ENCODE measurements at places on chromosomes 12 and 14.

GRCh38 chr14:97602438-97603117, 805.4 kb downstream of the VRK1 start:
- DNase-seq = peak; percentile 33

DNA sequence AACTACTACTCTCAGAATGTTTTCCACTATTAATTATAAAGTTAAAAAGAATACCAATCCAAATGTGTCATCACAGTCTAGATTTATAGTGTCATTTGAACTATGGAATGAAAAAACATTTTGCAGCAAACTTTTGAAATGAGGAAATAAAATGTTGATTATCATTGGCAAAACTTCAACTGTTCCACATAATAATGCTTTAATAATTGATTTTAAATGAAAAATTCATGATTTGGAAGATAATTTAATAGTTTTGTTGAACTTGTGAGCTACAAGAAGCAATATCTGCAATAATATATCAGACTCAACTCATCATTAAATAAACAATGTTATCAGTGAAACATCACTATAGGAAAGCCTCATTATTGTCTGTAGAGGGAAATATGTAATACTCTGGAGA, 48.2 kb upstream of the DCN start:
- DNase-seq = no peak

- no peak for DNase-seq
Observed at GRCh38 chr12:20105943-20106342, 262.4 kb upstream of the PDE3A start.

DNA sequence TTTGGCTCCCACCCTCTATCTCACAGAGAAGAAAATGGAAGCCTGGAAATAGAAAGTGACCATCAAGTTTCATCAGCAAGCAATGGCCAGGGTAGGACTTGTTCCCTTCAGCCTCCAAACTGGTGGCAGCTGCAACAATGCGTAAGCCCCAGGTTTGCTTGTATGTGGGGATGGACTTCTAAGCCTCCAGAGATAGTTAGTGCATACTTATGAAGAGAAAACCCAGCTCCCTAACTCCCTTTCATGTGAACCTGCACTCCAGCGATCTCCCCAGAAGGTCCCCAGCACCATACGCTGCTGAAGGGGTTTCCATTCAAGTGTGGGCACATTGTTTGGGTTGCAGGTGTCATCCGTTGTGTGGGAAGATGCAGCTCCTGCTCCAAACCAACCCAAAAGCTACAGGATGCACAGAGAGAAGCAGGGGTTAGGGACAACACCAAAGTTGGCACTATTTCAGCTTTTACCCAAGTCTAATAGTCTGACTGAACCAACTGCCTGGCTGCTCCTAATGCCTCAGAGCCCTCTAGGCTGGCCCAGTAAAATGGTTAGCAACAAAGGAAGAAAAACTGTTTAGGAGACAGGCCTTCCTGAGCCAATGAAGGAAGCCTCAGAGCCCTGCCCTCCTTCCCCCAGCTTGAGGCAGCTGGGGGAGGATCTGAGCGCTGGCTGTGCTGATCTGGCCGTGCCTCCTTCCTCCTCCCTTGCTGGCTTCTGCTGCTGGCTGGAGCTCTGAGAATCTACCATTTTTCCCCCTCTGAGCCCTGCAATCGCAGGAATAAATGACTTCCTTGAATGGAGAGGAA, 12.3 kb downstream of the ZFP36L1 start:
- DNase-seq = peak; percentile 40

- DNase-seq = no peak
Observed at GRCh38 chr12:75374971-75375370, 15.9 kb upstream of the GLIPR1L2 start.

GRCh38 chr12:43882578-43883178, 46.8 kb downstream of the TMEM117 start:
- peak; percentile 68 for DNase-seq

- no peak for DNase-seq
Observed at GRCh38 chr14:52051251-52051650, 17.6 kb downstream of the NID2 start.

DNA sequence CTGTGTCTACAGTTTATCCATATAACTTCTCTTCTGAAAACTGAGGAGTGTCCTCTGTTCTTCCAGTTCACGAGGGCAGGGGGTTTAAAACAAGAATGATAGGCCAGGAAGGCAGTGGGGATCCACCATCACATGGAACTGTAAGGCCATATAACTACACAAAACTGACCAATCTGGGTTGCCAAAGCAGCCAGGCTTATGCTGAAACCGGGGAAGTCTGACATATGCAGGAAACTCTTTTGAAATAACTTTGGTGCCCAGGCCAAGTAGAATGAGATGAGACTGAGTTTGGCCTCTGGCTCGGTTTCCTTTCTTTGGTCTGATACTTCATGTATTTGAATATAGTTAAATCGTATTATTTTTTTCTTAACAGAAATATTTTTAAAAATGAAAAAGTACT, 18.0 kb upstream of the ATF1 start:
- no peak for DNase-seq

DNA sequence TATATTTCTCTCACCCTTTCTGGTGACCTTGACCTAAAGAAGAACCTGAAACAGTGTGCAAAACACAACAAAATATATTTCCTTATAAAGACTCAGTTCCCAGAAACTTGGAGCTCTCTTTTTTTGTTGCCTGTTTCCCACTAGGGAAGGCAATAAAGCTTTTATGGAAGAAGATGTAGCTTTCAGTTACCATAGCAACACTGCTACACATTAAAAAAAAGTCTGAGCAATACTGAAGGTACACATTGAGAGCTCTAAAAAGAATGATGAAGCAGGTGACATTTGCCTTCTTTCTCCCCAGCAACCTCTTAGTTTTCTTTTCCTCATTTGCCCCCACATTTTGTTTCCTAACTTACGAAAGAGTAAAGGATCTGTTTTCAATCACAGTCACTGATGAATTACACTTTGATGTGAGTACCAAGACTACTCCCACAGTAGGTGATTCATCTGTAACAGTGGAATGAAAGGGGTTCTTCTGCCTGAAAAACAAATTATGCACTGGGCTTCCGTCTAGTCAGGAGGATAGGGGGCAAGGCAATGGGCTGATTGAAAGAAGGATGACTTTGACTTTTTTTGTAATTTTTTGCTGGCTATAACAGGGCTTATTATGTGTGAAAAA, 1.1 kb upstream of the CATSPERB start:
- DNase-seq = no peak

DNA sequence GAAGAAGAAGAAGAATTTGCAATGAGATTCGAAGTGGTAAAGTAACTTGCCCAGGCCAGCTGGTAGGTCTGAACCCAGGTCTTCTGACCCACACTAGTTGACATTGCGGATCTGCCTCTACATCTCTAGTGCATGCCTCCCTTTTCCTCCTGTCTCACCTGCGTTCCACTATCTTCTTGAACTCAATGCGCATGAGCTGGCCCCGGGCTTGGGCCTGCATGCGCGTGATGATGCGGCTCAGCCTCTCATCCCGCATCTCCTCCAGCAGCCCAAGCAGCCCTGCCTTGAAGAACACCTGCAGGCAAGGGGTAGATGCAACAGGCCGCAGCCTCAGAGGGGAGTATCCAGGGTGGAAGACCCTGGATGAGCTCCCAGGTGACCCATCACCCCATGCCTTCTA, 11.9 kb downstream of the MYH6 start:
- no peak for DNase-seq

GRCh38 chr12:108810636-108811035, 46.7 kb downstream of the SSH1 start:
- no peak for DNase-seq

- no peak for DNase-seq
Observed at GRCh38 chr14:80575763-80576162, 364.5 kb upstream of the DIO2 start.

DNA sequence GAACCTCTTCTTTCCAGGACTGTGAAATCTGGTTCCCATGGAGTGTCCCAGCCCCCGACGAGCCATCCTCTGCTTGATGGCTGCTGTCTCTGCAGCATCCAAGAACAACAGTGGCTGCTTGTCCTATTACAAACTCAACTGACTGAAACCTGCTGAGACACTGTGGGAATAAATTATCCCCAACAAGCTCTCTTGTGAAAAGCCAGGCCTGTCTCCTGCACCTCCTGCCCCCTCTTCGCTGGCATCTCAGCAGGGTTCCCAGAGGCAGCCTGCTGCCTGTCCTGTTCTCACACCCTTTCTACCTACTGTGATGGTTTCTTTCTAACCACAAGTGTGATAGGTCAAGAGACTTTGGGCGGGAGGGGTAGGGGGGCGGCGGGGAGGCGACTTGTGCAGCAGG, 180.2 kb downstream of the TSPAN9 start:
- DNase-seq = no peak

- DNase-seq = no peak
Observed at GRCh38 chr12:2998789-2999264, 39.6 kb downstream of the TEAD4 start.

DNA sequence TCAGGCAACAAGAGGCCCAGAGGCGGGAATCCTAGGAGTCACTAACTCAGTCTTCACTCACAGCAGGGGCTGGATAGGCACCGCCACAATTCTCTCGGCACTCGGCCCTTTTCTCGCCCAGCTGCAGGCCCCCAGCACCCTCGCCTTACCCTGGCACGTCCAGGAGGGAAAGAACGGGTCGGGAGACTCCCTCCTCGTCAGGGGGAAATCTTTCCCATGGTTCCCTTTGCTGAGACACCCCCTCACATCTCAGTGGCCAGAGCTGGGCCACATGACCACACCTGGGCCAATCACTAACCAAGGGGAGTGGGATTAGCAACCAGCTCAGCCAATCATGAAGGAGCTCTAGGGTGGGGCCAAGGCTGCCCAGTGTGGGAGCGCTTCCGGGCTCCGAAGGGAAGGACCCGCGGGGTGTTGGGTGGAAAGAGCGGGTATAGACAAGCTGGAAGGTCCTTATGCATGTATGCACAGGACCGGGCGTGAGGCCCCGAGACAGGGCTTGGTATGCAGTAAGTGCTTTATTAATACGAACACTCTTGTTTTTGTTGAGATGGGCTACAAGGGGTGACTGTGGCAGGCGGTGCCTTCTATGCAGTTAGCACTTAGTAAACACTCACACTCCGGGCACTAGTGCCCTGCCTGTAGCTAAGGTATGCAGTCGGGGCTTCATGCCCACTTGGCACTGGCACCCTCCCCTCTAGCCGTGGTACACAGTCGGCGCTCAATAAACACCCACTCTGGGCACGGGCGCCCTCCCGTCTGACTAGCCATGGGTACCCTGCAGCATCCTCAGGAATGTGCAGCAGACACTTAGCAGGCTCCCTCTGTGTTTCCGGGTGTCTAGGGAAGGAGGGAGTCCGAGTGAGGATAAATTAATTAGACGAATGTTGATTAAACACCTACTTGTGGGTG, 40.3 kb downstream of the ADGRD1 start:
- DNase-seq = no peak

DNA sequence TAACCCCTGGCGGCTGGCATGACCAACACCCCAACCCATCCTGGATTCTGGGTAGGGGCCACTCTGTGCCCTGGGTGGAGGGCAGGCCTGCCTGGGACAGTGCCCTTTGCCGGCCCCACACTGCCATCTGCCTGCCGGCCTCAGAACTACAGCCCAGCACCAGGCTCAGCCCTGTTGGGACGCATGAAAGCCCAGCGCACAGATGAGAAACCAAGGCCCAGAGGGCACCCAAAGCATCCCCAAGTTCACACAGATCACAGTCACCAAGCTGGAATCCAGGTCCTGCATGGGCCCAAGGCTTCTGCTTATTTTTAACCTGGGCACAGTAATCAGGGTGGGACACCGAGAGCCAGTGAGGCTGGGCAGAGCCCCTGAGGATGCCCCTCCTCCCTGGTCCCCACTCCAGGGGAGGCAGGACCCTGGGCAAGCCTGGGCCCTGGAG, 26.2 kb downstream of the RFLNA start:
- peak; percentile 65 for DNase-seq

GRCh38 chr12:4615667-4616066, 33.2 kb downstream of the AKAP3 start:
- DNase-seq = no peak

- no peak for DNase-seq
Observed at GRCh38 chr14:76227450-76228050, 75.8 kb downstream of the GPATCH2L start.

DNA sequence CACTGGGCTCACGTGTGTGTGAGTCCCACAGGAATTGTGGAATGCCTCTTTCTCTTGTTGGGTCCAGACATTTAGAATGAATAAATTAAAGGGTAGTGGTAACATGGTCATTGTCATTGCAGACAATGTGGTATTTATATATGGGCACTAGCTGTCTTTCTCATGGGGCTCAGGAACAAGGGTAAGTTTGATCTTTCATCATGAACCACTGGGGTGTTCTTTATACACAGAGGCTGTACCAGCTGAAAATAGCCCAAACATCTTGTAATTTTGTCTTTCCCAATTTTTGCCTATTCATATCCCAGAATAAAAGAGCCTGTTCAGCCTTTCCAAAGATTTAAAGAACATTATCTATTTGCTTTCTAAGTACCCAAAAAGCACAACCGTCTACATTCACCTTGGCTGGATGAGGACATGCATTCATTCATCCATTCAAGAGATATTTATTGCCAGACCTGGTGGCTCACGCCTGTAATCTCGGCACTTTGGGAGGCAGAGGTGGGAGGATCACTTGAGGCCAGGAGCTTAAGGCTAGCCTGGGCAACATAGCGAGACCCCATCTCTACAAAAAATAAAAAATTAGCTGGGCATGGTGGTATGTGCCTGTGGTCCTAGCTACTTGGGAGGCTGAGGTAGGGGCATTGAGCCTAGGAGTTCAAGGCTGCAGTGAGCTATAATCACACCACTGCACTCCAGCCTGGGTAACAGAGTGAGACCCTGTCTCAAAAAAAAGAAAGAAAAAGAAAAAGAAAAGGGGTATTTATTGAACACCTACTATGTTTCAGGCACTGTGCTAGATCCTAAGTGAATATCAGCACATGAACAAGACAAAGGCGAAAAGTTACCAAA, 4.4 kb upstream of the FOS start:
- DNase-seq = no peak

DNA sequence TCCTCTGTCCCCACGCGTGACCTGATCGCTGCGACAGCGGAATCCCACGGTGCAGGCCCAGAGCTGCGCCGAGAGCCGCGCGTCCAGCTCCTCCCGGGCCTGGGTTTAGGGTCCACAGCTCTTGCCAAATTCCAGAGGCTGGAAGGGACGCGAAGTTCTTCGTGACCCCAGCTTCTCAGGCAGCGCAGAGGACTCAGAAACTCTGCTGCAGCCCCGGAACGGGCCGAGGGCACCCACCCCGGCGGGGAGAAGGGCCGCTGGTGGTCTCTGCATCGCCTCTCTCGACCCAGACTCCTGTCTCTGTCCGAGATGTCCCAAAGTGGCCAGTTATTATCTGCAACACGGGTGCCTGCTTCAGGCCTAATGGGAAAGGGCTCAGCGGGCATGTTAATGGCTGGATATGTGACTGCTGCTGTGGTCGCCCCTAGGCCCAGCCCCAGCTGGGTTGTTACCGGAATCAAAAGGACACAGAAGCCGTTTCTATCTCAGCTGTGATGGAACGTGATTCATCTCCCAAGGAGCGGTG, 236.4 kb downstream of the VRK1 start:
- DNase-seq = no peak

- DNase-seq = no peak
Observed at GRCh38 chr14:90460136-90460535, 63.3 kb downstream of the CALM1 start.

- no peak for DNase-seq
Observed at GRCh38 chr14:46769292-46769691, 117.7 kb upstream of the RPL10L start.

GRCh38 chr14:76919431-76920330, 93.5 kb downstream of the LRRC74A start:
- DNase-seq = peak; percentile 91

GRCh38 chr12:21879312-21879711, 61.9 kb downstream of the ABCC9 start:
- DNase-seq = no peak
